Myocyte (in vitro differentiated cells): ENCODE measurements at places on chromosomes 12 and 14. TPM values are rescaled to one million over a fixed set of nuclear protein-coding genes. Genes with fewer than 3 reads are reported as not detected.

The STAC3 gene
- total RNA-seq: 594 and 728 TPM in 2 replicates

The CABP1 gene
- not detected in 2 replicates for total RNA-seq

The TMTC2 gene
- 0.62 and 0.78 TPM in 2 replicates for total RNA-seq

The YLPM1 gene
- total RNA-seq: 28.3 and 29.8 TPM in 2 replicates

The SERPINA6 gene
- total RNA-seq: not detected in 2 replicates

The RND1 gene
- total RNA-seq: not detected in 2 replicates

The SUSD6 gene
- 13.4 and 14.6 TPM in 2 replicates for total RNA-seq

The COQ5 gene
- 28.6 and 30.5 TPM in 2 replicates for total RNA-seq

The MIP gene
- 0.24 TPM in 1 of 2 replicates, not detected in the other for total RNA-seq

The PIWIL1 gene
- total RNA-seq: not detected in 2 replicates

The KCNA5 gene
- total RNA-seq: not detected in 2 replicates

The RIMKLB gene
- total RNA-seq: 38.3 and 39.1 TPM in 2 replicates

The SOAT2 gene
- not detected in 2 replicates for total RNA-seq

The BAZ1A gene
- 34.8 and 35.9 TPM in 2 replicates for total RNA-seq

The TMCC3 gene
- 6.0 and 10.5 TPM in 2 replicates for total RNA-seq

The IL23A gene
- 0.51 TPM in 1 of 2 replicates, not detected in the other for total RNA-seq

The CCDC38 gene
- total RNA-seq: 0.08 TPM in 1 of 2 replicates, not detected in the other

The SLC7A7 gene
- 63.5 and 76.5 TPM in 2 replicates for total RNA-seq

The EEA1 gene
- total RNA-seq: 24.9 and 25.5 TPM in 2 replicates

The SYNE3 gene
- 5.2 and 5.9 TPM in 2 replicates for total RNA-seq

The ATG2B gene
- total RNA-seq: 13.3 and 18.1 TPM in 2 replicates

The ADCK1 gene
- total RNA-seq: 5.5 and 12.3 TPM in 2 replicates

The CLEC2D gene
- 4.2 and 6.6 TPM in 2 replicates for total RNA-seq
